ENCODE measurements at places on chromosomes 2 and 18.

- no peak for DNase-seq
These were observed 26.7 kb downstream of the XDH start for GRCh38 chr2:31387850-31388249.

DNA sequence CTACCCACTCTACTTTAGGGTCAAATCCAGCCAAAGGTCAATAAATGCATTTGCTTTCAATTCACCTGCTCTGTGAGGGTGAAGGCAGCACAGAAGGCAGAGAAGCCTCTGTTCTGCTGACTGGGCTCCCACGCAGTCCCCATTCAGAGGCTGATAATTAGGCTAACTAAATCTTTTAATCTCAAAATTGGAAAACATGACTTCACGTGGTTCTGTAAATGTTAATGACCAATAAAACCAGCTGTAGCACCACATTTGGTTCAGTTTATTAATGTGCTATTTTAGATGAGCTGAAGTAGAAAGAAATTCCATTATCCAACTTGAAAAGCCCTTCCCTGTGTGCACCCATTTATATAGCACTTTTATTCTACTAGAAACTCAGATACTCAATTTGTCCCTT is 310.6 kb downstream of the C1D start:
- DNase-seq: no peak

DNA sequence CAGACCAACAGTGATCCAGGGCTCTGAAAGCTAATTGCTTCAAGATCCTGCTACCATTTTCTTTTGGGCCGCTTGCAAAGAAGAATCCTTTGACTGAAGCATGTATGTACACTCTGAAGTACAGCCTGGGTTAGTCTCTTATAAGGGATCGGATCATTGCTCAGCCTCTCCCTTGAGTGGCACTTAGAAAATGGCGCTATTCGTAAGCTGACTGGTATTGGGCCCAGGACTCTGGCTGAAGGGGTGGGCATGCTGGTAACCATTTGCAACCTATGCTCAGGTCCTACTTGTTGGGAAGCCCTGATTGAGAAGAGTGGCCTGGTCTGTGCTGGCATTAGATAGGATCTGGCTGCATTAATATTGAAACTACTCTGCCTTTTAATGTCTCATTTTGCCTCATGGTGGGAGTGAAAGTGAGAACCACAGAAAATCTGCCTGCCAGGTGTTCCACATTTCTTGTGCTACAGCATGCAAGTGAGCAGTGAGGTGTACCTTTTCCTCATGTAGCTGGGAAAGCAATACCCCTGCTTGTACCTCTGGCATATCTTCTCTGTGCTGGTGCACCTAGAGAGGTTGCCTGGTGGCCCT is 661 bp upstream of the MGAT5 start:
- no peak for DNase-seq

DNA sequence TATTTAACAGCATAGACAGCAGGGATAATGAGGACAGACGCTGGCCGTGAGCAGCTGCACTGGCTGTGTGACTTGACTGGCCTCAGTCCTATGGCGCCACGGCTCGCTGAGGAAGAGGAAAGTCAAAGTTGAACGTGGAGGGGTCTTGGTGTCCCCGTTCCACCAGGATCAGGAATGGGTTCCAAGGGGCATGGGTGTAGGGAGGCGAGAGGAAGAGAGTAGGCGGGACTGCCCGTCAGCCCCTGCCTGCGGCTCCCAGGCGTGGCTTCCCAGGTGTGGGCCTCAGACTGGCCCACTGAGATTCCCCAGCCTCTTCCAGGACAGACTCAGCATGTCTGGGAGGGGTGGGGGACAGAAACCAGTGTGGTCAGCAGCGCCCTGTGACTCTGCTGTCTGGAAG is 51.4 kb downstream of the POMC start:
- no peak for DNase-seq

DNA sequence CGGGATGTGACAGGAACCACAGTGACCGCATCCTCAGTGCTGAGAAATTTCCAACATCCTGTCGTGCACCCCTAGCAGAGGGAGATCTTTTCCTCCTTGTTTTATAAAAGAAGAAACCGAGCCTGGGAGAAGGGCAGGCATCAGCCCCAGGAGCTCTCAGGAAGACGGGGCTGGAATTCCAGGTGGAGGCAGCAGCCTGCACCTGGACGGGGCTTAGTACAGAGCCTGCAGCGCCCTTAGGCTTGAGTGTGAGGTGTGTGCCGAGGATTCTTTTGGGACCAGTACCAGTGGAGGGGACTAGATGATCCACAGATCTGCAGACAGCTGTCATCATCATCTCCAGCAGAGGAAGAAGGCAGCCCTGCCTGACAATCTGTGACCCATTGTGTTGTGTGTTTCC is 148.8 kb downstream of the GBX2 start:
- DNase-seq: no peak

All from CD4-positive, alpha-beta T cell treated with Interleukin-15 for 4 hours (primary cell).